ENCODE measurements at places on chromosomes 4 and X.

- DNase-seq: no peak
These were observed 52.2 kb downstream of the STIM2 start for GRCh38 chr4:26912810-26913209.

DNA sequence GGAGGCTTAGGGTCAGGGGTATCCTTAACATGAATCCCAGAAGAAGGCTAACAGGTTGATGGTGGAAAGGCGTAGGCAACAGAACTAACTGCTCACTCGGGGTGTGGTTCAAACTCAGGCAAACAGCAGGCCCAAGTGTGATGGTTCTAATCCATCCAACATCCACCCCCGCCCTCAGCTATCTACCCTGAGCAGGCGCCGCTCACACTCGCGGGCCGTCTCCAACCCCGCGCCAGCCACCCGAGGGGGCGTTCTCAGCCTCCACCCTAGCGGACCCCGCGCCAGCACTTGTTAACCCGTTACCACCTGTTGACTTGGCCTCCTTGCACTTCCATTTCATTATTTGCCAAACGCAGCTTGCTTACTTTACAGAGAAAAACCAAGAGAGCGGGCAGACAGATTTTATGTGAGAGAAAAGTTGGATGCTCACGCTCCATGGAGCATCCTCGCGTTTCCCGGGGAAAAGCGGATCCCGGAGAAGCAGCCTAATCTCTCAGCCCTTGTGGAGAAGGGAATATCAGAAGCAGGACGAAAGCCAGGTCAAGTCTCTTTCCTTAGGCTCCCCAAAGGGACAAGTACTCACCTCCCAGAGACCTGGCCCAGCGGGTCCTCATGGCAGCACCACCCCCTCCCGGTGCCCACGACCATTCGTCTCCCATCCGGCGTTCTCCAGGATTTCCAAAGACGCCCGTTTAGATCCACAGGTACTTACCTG is 773 bp downstream of the SNCA start:
- DNase-seq: peak; percentile 12

- no peak for DNase-seq
These were observed 14.8 kb downstream of the DCAF8L1 start for GRCh38 chrX:27966492-27966891.

DNA sequence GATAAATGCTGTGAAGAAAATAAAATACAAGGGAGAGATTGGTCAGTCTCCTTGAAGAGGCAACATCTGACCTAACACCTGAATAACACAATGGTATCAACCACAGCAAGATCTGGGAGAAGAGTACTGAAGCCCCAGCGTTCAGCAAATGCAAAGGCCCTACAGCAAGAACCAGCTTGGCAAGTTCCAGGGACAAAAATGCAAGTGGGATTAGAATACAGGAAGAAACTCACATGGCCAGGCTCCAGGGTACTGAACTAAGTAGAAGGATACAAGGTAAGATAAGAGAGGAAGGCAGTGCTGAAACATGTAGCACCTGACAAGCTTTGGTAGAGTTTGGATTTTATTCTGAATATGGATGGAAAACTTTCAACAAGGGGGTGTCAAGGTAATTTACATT is 3.6 kb downstream of the SMIM14 start:
- no peak for DNase-seq

GRCh38 chr4:27223326-27223725 is 362.7 kb downstream of the STIM2 start:
- DNase-seq: no peak

Measured in K562 (cell line).